Kidney (tissue), 22 donors: ENCODE measurements at places on chromosomes 6 and 20. TPM values are rescaled to one million over a fixed set of nuclear protein-coding genes. Genes with fewer than 3 reads are reported as not detected.
A peak's percentile ranks its signal among the peaks of the same experiment; 100 is the strongest.

Gene DHX35
- polyA plus RNA-seq, result 6.9 TPM

Gene TRIM15
- polyA plus RNA-seq, result 7.1 TPM

Gene GPR31
- polyA plus RNA-seq, result not detected

Gene DYNLT2
- polyA plus RNA-seq, result 2.6 TPM

Gene PHF3
- 9.5 TPM for polyA plus RNA-seq

Gene NKX2-2
- polyA plus RNA-seq, result not detected

Gene BPIFA2
- 0.54 TPM for polyA plus RNA-seq

Gene PACRG
- polyA plus RNA-seq, result 20.0 TPM

Gene CLDN20
- polyA plus RNA-seq, result 0.77 TPM

Gene TDRD6
- polyA plus RNA-seq, result 0.84 TPM

Gene HLA-DQB2
- 1.7 TPM for polyA plus RNA-seq

Gene FKBP5
- polyA plus RNA-seq, result 45.6 TPM

DNA sequence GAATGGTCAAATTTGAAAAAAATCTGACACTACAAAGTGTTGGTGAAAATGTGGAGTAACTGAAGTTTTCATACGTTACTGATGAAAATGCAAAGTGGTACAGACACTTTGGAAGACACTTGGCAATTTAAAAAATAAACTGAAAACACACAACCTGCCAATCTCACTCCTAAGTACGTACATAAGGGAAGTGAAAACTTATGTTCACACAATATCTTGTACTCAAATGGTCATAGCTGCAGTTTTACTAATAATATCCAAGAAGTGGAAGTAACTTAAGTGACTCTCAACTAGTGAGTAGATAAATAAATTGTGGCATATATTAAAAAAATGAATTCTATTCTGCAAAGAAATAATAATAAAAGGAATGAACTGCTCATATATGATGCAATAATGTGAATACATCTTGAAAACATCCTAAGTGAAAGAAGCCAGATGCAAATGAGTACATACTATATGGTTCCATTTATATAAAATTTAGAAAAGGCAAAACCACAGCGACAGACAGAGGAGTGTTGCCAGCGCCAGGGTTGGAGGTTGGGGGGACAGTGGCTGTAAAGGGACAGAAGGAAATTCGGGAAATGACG, 198.2 kb downstream of the ERMARD start:
- DNase-seq, result no peak

- DNase-seq, result peak; percentile 21
Observed at GRCh38 chr6:7697820-7698623, 27.9 kb upstream of the BMP6 start.

GRCh38 chr6:137958811-137959565, 91.9 kb downstream of the TNFAIP3 start:
- no peak for DNase-seq

GRCh38 chr6:125357515-125358256, 55.9 kb upstream of the HDDC2 start:
- DNase-seq, result no peak

GRCh38 chr6:130366107-130367005, 539 bp downstream of the TMEM200A start:
- peak; percentile 67 for DNase-seq

- DNase-seq, result no peak
Observed at GRCh38 chr6:34806738-34807453, 15.0 kb downstream of the BLTP3A start.

- DNase-seq, result no peak
Observed at GRCh38 chr20:64049878-64050260, 430 bp upstream of the SOX18 start.

GRCh38 chr20:58746620-58747019, 54.0 kb downstream of the NPEPL1 start:
- DNase-seq, result peak; percentile 17

GRCh38 chr6:135173989-135174484, 7.1 kb upstream of the MYB start:
- no peak for DNase-seq

DNA sequence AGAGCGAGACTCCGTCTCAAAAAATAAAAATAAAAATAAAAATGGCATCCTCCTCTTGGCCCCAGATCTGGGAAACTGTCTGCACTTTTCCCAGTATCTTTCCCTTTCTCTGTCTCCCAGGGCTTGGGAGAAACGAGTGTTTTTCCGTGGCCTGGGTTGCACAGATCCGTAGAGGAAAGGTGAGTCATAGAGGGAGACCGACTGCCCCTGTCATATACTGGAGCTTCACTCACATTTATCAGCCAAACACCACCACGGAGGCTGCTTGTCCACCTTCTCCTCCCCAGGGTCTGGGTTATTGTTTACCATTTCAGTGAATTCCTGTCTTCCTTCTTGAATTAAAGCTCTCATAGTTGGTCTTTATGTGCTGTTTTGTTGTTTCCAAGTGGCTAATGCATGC, 31.9 kb upstream of the EIF2S2 start:
- DNase-seq, result no peak

DNA sequence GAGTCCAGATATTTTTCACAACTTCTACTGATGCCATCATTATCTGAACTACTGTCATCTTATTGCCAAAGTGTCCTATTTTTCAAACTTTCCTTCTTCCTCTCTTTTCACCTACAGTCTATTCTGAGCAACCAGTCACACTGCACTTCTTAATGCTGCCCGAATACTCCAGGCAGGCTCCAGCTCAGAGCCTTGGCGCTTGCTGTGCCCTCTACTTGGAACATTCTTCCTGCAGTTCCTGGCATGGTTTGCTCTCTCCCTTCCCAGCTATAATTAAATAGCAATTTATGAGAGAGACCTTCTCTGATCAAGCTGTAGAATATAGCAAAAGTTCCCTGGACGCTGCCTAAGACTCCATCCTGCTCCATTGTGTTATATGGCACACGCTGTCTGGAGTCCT, 831.6 kb downstream of the QKI start:
- DNase-seq, result no peak

DNA sequence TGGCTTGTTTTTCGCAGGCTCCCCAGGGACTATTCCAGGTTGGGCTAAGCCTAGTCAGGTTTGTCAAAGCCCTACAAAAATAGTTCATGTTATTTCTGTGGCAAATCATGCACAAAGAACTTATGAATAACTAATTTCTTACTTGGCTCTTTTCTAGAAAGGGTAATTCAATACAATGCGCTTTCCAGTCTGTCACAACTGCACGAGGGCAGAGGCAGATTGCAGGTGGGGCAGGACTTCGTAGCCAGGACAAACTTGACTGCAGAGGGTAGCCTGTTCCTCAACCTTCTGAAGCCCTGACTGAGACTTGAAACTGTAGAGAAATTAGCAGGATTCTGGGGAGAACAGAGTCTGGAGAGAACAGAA, 253.5 kb downstream of the QKI start:
- no peak for DNase-seq

- no peak for DNase-seq
Observed at GRCh38 chr6:148593813-148594170, 153.0 kb upstream of the UST start.

- no peak for DNase-seq
Observed at GRCh38 chr6:71478834-71479541, 190.4 kb downstream of the OGFRL1 start.

DNA sequence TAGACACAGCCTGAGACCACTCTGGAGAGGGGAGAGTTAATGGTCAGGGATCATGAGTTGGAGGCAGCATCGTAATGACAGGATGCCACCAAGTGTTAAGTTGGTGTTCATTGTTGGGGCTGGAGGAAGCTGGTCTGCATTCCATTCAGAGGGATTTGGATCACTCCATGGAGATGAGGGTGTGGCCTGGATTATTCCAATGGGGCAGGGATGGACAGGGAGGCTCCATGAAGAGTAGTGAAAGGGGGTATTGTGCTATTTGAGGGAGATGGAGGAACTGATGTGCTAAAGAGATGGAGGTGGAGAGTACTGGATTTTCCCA, 1.1 kb downstream of the SAPCD1 start:
- peak; percentile 27 for DNase-seq

DNA sequence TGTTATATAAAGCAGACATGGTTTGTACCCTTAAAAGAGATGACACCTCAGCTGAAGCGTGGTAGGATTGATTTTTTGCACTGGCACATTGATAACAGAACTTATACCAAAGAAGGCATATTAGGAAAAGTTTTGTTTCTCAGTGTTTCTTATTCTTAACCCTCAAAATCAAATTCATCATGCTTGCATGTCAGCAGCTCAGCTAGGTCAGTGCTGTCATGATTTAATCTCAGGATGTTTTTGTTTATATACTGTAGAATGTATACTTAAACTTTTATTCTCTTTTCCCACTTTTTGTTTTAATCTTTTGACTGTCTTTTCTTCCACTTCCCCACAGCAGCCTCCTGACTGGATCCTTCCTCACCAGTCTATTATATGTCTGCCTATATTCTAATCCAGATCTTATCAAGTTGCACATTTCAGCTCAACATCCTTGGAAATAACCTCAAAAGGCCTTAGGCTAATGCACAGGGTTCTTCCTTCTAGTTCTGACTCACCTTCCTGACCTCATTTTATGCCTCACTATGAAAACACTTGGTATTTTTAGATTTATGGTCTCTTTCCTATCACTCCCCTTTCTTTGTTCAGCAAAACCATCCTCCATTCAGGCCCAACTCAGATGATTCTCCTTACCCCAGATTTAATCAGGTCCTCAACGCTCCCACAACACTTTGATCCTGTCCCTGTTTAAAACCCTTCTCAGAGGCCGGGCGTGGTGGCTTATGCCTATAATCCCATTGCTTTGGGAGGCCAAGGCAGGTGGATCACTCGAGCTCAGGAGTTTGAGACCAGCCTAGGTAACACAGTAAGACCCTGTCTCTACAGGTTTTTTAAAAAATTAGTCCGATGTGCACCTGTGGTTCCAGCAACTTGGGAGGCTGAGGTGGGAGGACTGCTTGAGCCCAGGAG, 7.2 kb downstream of the HEBP2 start:
- no peak for DNase-seq

DNA sequence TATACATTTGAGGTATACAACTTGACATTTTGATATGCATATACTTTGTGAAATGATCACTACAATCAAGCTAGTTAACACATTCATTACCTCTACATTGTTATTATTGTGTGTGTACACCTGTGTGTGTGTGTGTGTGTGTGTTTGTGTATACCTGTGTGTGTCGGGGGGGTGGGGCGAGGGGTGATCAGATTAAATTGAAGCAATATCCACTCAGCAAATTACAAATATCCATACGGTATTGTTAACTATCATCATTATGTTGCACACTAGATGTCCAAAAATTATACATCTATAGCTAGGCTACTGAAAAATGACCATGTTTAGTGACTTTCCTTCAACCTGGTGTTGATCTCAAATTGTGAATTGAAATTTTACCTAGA, 1.8 kb downstream of the RHAG start:
- no peak for DNase-seq

- no peak for DNase-seq
Observed at GRCh38 chr6:139249395-139249794, 42.4 kb downstream of the TXLNB start.

DNA sequence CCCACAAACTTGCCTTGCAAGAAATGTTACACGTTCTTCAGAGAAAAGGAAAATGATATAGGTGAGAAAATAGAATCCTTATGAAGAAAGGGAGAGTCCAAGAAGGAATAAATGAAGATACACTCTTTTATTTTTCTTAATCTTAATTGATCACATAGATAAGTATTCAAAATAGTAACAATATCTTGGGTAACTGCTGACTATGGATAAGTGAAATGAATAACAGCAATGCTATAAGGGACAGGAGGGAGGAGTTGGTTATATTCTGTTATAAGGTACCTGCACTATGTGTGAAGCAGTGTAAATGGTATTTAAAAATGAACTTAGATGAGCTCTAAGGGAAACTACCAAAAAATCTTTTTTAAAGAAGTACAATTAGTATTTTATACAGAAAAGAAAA, 38.3 kb downstream of the RANBP9 start:
- DNase-seq, result no peak

GRCh38 chr6:25251426-25251825, 27.7 kb upstream of the CARMIL1 start:
- no peak for DNase-seq

DNA sequence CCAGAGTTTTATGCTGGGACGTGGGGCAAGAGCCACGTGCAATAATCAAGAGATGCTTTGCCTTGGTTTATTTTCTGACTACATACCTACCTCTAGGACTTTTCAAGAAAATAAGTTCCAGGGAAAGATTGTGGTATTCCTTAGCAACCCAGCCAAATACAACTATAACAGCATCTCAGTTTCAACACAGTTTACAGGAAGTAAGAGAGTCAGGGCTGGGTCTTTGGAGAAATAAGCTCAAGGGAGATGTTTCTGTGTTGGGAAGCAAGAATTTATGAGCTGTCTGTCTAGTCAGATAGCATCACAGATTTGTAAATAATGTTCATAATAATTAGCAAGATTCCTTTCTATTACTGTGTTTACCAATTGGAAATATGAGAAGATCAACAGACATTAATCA, 35.1 kb downstream of the MAP3K5 start:
- DNase-seq, result no peak

GRCh38 chr6:129429956-129430355, 280.0 kb downstream of the ARHGAP18 start:
- DNase-seq, result no peak

- DNase-seq, result no peak
Observed at GRCh38 chr6:89555806-89556205, 82.7 kb downstream of the LYRM2 start.

DNA sequence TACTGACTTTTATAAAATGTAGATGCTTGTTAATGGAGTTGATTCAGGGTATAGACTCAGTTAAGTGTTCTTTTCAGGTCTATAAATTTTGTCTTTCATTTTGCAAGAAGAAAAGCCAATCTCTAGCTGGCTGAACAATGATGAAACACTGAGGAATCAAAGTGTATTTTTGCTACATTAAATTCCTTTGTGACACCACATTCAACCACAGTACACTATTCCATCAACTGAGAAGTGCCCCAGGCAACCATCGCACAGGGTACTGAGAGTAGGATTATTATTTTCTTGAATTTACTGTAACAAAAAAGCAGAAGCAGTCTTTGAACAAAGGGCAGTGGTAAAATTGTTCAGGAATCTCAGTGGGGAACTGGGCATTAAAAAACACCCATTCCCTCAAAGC, 83.6 kb downstream of the PREP start:
- DNase-seq, result no peak

- no peak for DNase-seq
Observed at GRCh38 chr6:106199998-106200397, 113.9 kb downstream of the PRDM1 start.

DNA sequence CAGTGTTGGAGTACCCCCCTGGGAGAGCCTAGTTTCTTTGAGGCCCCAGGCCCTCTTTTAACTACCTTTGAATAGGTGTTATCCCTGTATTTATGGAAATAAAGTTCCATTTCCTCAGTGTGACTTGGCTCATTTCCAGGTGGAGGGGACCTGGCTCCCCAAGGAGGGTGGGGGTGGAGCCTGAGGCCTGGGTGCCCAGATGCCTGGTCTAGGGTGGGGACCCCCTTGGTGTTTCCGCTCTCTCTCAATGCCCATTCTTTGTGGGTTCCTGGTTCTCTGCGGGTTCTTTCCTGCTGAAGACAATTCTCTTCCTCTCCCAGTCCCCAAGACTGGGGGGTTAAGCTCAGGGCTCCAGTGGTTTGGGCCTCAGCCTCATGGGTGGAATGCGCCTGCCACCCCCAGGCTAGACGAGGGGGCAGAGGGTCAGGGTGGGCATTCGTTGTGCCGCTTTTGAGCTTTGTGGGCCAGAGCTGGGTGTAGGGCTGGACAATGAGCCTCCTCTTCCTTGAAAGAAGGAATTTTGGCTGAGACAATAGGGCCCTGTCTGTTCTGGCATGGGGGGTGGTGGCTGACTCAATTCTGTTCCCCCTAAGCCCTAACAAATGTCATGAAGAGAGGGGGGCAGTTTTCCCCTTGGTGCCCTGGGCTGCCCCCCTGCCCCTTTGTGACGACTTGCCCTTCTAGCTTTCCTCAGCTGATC, 686 bp upstream of the EGFL8 start:
- no peak for DNase-seq

GRCh38 chr6:114997813-114998292, 655.0 kb upstream of the HS3ST5 start:
- DNase-seq, result no peak

- no peak for DNase-seq
Observed at GRCh38 chr6:139748353-139749146, 374.1 kb upstream of the CITED2 start.
